ENCODE measurements at places on chromosomes 2 and 18.

DNA sequence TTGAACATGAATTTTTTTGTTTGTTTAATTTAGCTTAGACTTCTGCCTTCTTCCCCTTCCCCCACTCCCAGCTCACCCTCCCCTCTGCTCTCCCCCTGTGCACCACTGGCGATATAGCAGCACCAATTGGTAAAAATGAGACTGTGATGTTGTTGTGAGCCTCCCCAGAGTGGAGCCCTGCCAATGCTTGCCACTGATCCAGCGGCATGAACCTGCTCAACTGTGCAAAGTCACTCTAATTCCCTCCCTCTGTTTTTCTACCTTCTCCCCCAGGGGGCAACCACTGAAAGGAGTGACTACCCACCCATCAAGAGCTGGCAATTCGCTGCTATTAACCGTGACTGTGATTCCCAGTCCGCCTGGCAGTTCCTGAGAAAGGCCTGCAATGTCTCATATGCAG lies 30.2 kb downstream of the KLHL14 start:
- DNase-seq: no peak

DNA sequence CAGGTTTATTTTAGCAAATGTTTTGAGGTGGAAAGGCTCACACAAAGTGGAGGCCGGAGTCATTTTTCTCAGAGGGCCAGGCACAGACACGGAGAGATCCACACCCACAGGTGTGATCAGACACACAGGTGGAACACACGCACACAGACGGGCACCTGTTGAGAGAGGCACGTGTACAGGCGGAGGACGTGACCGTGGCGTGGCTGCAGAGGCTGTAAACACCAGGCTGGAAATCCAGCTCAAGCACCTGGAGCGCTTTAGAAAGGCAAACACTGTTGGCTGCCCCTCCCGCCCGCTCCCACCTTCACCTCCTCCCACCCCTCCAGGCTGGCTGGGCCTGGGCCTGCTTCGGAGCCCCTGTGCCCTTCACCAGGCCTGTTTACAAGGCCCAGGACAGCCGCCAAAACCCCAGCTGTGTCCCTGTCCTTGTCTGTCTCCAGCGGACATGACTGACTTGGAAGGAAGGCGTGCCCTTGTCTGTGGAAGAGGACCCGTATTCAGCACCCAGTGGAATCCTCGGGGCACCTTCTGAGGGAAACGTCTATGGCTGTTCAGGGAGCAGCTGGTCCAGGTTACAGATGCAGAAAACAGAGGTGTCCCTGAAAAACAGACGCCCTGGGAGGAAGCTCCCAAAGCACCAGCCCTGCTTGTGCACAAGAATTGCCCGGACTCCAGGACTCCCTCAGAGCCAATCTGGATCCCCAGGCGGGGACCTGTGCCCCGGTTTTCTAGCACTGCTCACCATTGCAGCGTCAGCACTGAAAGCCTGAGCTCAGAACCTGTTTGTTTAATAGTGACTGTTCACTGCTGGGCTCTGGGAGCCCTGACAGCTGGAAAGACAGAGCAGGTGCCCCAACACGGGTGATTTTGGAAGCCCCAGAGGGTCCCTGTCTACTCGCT lies 134.3 kb upstream of the HAAO start:
- DNase-seq: no peak

GRCh38 chr2:64394153-64394552 lies 59.8 kb upstream of the LGALSL start:
- DNase-seq: no peak

DNA sequence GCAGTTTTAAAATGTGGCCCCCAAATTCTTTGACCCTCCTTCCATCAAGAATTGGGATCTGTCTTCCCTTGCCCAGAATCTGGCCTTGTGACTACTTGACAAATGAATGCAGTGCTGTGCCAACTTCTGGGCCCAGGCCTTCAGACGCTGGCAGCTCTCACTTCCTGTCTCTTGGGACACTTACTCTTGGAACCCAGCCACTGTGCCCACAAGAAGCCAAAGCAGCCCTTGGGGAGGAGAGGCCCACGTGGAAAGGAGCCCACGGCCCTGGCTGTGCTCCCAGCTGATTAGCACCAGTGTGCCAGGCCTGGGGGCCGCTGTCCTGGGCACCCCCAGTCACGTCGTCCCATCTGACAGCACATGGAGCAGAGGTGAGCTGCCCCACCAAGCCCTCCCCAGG lies 56.6 kb downstream of the RPL37A start:
- no peak for DNase-seq

- DNase-seq: peak; percentile 68
These were observed 117.1 kb upstream of the STPG4 start for GRCh38 chr2:47272031-47272864.

DNA sequence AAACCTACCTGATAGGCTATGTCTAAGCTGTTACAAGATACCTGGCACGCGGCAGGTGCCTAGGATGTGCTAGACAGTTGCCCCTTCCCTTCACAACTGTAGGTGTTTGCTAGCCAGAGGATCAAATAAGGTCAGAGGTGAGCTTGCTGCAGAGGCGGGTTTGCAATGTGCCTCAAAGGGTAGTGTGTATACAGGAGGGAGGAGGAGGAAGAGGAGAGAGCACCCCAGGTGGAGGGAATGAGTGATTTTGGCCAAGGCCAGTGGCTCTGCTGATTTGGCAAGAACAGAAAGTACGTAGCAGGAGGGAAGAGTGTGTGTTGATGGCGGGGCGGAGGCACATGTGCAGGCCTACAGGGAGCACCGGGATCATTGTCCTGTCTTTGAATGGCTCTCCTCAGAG lies 236.5 kb downstream of the HAUS1 start:
- DNase-seq: no peak

- peak; percentile 37 for DNase-seq
These were observed 37.9 kb downstream of the MTERF4 start for GRCh38 chr2:241064008-241064801.

GRCh38 chr2:68839260-68839833 lies 31.9 kb downstream of the BMP10 start:
- no peak for DNase-seq

DNA sequence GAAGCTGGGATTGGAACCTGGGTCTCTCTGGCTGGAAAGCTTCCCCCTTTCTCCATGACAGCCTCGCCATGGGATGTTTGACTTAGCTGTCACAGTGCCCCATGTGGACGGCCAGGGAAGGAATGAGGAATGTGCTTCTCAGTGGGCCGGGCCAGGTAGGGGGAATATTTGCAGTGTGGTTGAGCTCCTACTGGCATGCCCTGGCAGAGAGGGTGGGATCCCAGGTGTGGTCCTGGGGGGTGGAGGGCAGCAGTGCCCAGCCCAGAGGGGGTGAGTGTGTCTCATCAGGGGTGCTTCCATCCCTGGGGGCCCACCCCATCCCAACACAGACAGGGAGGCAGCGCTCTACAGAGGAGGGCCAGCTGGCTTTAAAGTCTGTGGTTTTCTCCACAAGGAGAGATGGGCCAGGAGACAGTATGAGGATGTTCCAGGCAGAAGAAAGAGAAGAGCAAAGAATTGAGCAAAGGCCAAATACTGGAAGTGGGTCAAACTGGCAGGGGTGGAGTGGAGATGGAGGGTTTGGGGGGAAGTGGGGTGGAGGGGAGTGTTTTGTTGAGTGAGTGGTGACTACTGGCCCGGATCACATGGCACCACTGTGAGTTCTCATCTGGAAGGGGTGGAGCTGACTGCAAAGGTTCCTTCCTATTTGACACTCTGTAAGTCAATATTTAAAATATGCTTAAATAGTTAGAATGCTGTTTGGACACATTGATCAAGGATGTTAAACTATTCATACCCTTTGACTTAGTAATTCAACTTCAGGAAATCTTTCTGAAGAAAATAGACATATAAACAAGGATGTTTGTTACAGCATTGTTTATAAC lies 94.0 kb downstream of the MYCN start:
- no peak for DNase-seq

DNA sequence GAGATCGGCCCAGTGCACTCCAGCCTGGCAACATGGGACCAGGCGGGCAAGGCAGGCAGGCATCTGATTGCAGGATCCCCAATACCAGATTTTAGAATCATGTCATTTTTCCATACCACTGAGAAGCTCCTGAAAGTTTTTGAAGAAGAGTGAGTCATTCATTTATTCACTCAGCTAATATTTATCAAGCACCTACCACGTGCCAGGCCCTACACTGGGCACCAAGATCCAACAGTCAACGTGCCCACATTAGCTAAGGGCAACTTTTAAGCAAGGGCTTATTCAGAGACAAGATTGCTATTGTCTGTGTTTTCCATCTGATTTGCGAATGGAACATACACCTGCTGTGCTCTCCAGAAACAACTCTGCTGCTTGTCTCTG lies 126.8 kb upstream of the LGALSL start:
- no peak for DNase-seq

DNA sequence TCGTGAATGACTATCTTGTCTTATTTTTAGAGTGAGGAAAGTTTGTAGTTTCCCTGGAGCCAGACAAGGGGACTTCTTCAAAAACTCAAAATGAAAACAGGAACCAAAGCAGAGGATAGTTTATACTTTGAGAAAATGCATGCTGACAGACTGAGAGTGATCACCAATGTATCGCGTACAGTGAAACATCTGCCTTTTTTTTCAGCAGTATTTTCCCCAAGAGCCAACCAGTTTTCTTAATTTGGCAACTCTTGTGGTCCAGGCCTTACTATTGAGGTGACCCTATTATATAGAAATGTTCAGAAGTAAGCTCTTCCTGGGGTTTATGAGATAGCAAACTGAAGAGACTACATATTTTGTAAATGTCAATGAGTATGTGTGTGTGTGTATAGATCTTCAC lies 153.7 kb upstream of the VRK2 start:
- no peak for DNase-seq

DNA sequence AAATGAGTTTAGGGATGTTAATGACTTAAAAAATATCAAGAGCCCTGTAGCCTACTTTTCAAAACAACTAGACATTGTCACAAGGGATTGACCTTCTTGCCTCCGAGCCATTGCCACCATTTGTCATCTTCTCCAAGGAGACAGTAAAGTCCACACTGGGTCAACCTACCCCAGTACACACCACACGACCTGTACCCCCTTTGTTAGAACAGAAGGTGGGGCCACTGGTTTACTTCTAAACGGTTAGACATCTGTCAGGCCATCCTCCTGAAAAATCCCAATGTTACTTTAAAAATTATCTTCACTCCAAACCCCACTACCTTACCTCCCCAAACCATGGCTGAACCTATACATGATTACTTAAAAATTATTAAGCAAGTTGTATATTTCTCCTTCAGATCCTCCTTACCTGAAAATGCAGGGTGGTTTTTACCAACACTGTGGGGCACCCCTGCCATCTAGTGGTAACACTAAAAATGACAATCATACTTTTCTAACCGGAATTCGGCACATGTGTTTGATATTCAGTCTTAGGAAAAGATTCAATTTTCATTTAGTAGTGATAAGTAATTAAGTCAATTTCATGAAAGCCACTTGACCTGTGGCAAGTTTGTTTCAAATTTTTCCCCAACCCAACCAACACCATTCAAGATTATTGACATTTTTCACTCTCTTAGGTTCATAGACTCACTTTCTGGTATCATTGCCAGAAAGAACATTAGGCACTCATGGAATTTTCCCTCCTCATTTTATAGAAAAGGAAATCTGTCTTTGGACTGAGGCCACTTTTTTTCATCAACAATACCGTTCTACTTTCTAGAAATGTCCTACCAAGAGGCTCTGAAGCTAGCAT lies 265.3 kb upstream of the PKDCC start:
- DNase-seq: no peak

DNA sequence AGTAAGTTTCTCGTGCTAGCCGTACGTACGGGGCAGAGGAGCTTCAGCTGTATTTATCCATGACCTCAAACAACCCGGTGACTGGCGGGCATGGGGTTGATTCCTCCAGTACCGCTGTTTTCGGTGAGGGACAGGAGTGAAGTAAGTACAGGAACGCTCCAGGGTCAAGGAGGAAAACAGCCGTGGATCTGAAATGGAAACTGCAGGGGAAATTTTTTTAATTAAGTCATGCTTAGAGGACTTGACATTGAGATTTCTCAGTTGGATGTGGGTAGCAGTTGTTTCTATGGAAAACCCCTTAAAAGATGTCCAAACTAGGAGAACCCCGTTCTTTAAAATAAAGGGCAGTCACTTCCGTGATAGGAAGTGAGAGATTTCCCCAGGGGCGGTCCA lies 1.2 kb downstream of the RAB12 start:
- DNase-seq: no peak

- no peak for DNase-seq
These were observed 580.1 kb downstream of the EPHA4 start for GRCh38 chr2:220991972-220992371.

- DNase-seq: no peak
These were observed 79.7 kb upstream of the APCDD1 start for GRCh38 chr18:10374636-10375293.

- DNase-seq: no peak
These were observed 26.3 kb upstream of the AGAP1 start for GRCh38 chr2:235467588-235467987.

- DNase-seq: no peak
These were observed 125.8 kb upstream of the MYO3B start for GRCh38 chr2:170052151-170052550.

GRCh38 chr2:105867587-105867986 lies 122.9 kb downstream of the NCK2 start:
- no peak for DNase-seq

- DNase-seq: no peak
These were observed 9.0 kb upstream of the ATRAID start for GRCh38 chr2:27202854-27203253.

All from activated B cell treated with CpG ODN at 0.5 μM for 24 hours (primary cell).